ENCODE measurements at places on chromosomes 16 and 17. TPM values are rescaled to one million over a fixed set of nuclear protein-coding genes. Genes with fewer than 3 reads are reported as not detected.

- H3K4me1 ChIP-seq: no peaks in the 10 kb centered on the region
- no peaks in the 10 kb centered on the region for H3K36me3 ChIP-seq
- H3K27me3 ChIP-seq: no peaks in the 10 kb centered on the region
- no peak overlapping the region for H3K27ac ChIP-seq
Observed at GRCh38 chr17:16304830-16305229, 48.4 kb downstream of the CENPV start.

DNA sequence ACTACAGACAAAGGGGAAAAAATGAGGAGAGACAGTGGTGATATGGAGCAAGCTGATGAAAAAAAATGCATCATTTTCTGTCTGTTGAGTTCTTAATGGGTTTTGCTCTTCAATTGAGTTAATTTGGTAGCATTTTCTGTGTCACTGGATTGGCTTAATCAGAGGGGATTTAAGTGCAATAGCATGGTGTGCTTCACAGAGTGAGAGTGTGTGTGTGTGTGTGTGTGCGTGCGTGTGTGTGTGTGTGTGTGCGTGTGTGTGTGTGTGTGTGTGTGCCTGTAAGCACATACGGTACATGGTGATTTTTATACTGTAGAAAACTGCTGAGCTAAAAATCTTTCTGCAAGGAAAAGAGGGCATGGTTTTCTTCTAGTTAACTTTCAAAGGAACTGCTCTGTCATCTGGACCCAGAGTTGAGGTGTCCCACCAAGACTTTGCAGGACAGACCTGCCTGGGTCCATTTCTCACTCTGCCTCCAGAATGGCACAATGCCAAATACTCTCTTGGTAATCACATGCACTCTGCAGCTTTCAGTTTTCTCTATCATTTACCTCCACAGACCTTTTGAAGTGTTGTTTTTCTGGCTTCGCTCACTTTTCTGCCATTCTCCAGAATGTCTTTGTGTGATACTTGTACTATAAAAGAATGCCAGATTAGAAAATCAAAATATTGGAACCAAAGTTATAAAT, 952.6 kb upstream of the SOX9 start:
- no peak overlapping the region for H3K27ac ChIP-seq
- H3K4me1 ChIP-seq: no peaks in the 10 kb centered on the region

- H3K4me3 ChIP-seq: no peak overlapping the region
- H3K4me1 ChIP-seq: no peaks in the 10 kb centered on the region
- no peak overlapping the region for H3K27ac ChIP-seq
- no peaks in the 10 kb centered on the region for H3K36me3 ChIP-seq
- no peak for DNase-seq
- H3K27me3 ChIP-seq: no peaks in the 10 kb centered on the region
Observed at GRCh38 chr16:27704252-27704651, 154.3 kb downstream of the KATNIP start.

DNA sequence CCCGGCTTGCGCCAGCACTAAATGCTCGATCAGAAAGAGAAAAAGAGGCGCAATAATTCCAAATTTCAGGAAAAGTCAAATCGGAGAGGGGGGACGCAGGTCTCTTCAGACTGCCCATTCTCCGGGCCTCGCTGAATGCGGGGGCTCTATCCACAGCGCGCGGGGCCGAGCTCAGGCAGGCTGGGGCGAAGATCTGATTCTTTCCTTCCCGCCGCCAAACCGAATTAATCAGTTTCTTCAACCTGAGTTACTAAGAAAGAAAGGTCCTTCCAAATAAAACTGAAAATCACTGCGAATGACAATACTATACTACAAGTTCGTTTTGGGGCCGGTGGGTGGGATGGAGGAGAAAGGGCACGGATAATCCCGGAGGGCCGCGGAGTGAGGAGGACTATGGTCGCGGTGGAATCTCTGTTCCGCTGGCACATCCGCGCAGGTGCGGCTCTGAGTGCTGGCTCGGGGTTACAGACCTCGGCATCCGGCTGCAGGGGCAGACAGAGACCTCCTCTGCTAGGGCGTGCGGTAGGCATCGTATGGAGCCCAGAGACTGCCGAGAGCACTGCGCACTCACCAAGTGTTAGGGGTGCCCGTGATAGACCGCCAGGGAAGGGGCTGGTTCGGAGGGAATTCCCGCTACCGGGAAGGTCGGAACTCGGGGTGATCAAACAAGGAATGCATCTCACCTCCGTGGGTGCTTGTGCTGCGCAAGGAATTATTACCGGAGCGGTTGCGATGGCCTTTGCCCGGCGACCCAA, 4.0 kb upstream of the DLX4 start:
- no peak for DNase-seq
- H3K27ac ChIP-seq: no peak overlapping the region
- no peaks in the 10 kb centered on the region for H3K4me1 ChIP-seq
- H3K36me3 ChIP-seq: no peaks in the 10 kb centered on the region
- no peak overlapping the region for H3K4me3 ChIP-seq

DNA sequence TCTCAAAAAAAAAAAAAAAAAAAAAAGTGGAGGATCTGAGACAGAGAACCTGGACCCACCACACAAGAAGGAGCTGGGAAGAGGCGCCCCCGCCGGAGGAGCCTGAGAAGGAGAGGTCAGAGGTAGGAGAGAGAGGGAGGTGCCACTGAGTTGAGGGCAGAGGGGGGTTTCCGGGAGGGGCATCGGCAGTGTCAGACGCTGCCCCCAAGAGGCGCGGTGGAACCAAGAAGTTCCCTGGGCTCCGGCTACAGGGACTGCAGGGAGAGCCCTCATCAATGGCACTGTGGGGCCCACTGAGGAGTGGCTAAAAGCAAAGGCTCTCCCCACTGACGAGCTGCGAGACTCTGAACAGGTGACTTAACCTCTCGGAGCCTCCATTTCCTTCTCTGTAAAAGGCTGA, 4.2 kb downstream of the CCDC42 start:
- peaks cover under 1% of the 10 kb centered on the region for H3K4me1 ChIP-seq
- H3K36me3 ChIP-seq: no peaks in the 10 kb centered on the region
- DNase-seq: no peak
- no peaks in the 10 kb centered on the region for H3K27me3 ChIP-seq
- no peak overlapping the region for H3K27ac ChIP-seq

- no peak overlapping the region for H3K4me3 ChIP-seq
- H3K27me3 ChIP-seq: no peaks in the 10 kb centered on the region
- DNase-seq: no peak
Observed at GRCh38 chr16:11076259-11077018, 132.1 kb downstream of the CLEC16A start.

- peak; percentile 84 for DNase-seq
- no peaks in the 10 kb centered on the region for H3K4me1 ChIP-seq
- no peak overlapping the region for H3K4me3 ChIP-seq
- no peaks in the 10 kb centered on the region for H3K36me3 ChIP-seq
- no peak overlapping the region for H3K27ac ChIP-seq
Observed at GRCh38 chr16:5056352-5056751, 9.4 kb downstream of the C16orf89 start.

The RNU2-1 gene
- not detected for total RNA-seq

The STH gene
- total RNA-seq: not detected

The CTRB2 gene
- not detected for total RNA-seq

The CBFA2T3 gene
- total RNA-seq: not detected

The SLC6A2 gene
- total RNA-seq: not detected

The MRPL12 gene
- 13.6 TPM for total RNA-seq

The KIF19 gene
- not detected for total RNA-seq
